ENCODE measurements at places on chromosomes 4 and X.

DNA sequence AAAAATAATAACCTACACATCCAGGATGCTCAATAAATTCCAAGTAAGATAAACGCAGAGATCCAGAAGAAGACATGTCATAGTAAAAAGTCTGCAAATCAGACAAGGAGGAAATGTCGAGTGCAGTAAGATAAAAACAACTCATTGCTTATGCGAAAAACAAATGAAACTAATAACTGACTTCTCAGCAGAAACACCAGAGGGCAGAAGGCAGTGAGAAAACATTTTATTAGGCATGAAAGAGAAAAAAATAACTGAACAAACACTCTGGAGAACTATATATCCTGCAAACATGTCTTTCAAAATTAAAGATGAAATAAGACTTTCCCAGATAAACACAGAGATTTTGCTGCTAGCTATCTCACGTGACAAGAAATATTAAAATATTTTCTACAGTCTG lies 201.3 kb upstream of the CTSO start:
- DNase-seq, result no peak

DNA sequence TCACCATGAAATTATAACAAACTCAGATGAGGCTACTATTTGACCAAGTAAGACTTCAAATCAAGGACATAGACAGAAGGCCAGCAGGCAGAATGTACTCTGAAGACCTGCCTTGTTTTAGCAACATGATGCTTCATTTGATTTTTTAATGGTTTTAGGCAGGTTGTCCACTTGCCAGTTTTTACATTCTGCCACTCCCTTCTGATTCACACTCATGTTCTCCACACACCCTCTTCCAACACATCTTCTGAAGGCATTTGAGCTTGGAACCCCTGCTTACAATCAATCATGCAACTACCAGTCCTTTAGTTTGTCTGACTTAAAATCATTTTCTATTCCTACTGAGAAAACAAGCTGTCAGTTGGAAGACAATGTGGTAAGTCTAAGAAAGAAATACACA lies 114.9 kb upstream of the SMIM31 start:
- DNase-seq, result no peak

- DNase-seq, result no peak
Observed at GRCh38 chr4:37588150-37588549, 98.0 kb downstream of the RELL1 start.

DNA sequence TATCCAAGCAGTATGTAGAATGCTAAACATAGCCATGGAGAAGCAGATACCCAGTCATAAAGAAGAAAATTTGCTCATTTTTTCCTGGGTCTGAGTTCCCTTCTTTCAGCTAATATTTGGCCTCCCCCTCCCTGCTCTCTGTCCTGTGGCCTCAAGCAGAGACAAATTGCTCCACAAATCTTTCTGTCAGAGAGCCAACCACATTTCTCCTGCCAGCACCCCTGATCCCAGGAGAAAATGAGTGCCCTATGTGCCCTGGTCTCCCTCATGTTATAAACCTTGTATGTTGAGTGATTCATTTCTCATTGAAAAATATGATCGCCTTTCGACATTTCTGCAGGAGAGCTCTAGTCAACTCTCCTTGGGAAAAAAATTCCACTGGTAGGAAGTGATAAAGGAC lies 82.0 kb downstream of the TMEM156 start:
- no peak for DNase-seq

- no peak for DNase-seq
Observed at GRCh38 chrX:43500996-43501694, 155.0 kb upstream of the MAOA start.

GRCh38 chrX:105098201-105098600 lies 122.3 kb downstream of the TEX13A start:
- no peak for DNase-seq

- no peak for DNase-seq
Observed at GRCh38 chrX:152806035-152806434, 24.5 kb downstream of the CETN2 start.

DNA sequence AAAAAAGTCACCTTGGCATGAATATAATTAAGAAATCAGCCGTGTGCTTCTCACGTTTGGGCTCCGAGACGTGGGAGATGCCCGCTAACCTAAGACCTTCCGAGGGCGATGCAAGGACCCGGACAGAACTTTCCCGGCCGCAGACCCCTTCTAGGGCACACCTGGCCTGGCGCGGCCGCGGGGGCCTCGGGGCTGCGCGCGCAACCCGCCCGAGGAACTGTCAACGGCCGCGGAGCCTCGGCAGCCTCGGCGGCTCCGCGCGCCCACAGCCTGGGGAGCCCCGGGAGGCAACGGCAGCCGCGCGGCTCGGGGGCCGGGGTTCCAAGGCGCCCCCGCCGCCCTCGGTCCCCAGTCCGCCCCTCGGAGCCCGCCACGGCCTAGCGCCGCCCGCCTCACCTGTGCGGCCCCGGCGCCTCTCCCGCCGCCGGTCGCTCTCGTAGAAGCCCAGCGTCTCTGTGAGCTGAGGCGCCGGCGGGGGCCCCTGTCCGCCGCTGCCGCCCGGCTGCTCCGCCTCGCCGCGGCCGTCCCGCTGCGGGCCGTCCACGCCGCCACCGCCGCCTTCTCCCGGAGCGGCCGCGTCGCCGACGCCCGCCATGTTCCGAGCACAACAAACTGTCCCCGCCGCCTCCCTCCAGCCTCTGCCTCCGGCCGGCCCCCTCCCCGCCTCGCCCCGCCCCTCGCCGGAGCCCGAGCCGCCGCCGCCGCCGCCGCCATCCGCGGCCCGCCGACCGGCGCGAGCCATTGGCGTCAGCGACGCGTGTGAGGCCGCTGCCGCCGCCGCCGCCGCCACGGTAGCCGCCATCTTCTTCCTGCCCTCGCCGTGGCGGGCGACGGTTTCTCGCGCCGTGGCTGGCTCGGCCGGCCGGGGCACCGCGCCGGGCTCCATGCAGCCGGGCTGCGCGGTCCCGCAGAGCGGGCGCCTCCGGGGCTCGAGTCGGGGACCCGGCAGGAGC lies at the start of gene TAPT1:
Gene TAPT1, minus strand, starts transcription at position 609 of the 953 bp plus-strand sequence. Its CDS starts 14 bp downstream, at position 595.
- peak; percentile 41 for DNase-seq

Data from stimulated activated CD8-positive, alpha-beta memory T cell treated with anti-CD3 and anti-CD28 coated beads, Interleukin-7, amount 100 ng/mL, for 1 hour (primary cell).